ENCODE measurements at places on chromosomes 3 and 15. TPM values are rescaled to one million over a fixed set of nuclear protein-coding genes. Genes with fewer than 3 reads are reported as not detected.

- no peak for DNase-seq
Observed at GRCh38 chr3:48536116-48536515, 20.5 kb downstream of the PFKFB4 start.

DNA sequence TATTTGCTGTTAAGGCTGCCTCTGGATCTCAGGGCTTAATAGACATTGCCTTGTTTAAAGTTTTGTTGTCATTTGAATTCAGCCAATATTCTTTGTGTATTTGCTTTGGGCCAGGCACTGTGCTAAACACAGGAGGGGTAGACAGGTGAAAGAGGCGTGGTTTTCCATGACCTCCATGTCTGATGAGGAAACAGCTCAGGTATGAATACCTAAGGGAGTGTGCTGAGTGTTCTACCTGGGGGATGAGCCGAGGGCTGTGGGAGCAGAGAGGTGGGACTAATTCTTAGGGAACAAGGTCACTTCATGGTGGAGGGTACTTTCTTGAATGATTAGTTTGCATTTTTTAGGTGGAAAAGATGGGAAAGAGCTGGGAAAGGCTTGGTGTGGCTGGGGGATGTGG lies 108.2 kb downstream of the THSD4 start:
- DNase-seq, result no peak

DNA sequence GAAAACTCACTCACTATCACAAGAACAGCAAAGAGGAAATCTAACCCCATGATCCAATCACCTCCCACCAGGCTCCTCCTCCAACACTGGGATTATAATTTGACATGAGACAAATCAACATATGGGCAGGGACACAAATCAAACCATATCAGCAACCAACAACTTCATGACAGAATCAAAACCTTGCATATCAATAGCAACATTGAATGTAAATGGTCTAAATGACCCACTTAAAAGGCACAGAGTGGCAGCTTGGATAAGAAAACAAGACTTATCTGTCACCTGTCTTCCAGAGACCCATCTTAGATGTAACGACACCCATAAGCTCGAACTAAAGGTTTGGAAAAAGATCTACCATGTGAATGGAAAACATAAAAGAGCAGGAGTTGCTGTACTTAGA lies 40.8 kb downstream of the HDGFL3 start:
- DNase-seq, result no peak

DNA sequence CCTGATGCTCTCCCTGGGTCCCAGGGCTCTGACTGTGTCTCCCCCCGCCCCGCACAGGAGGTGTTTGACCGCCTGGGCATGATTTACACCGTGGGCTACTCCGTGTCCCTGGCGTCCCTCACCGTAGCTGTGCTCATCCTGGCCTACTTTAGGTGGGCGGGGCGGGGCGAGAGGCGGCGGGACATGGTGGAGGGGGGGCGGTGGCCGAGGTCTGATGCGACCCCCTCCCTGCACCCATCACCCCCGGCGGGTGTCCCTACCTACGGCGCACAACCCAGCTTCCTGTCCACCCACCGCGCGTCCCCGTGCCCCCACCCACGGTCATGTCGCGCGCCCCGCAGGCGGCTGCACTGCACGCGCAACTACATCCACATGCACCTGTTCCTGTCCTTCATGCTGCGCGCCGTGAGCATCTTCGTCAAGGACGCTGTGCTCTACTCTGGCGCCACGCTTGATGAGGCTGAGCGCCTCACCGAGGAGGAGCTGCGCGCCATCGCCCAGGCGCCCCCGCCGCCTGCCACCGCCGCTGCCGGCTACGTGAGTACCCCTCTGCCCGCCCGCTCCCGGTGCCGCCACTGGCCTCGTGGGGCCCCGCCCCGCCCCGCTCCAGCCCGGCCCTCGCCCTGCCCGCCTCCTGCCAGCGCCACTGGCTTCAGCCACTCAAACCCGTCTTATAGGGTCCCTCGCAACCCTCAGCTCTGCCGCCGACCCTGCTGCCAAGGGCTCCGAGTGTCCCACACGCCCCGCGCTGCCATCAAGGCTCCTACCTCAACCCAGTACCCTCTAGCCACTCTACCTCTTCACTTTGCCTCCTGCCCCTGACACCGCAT lies 21.0 kb downstream of the PTH1R start:
- DNase-seq, result no peak

The PLXNB1 gene
- 14.2 TPM for total RNA-seq

The ATP11B gene
- total RNA-seq, result 77.9 TPM

The KCNAB1 gene
- total RNA-seq, result 0.96 TPM

Measured in RPMI7951 (cell line).